ENCODE measurements at places on chromosomes 1 and 21. TPM values are rescaled to one million over a fixed set of nuclear protein-coding genes. Genes with fewer than 3 reads are reported as not detected.
A peak's percentile ranks its signal among the peaks of the same experiment; 100 is the strongest.

The GJA4 gene
- polyA plus RNA-seq, result 20.9 TPM

The KIF17 gene
- 4.4 TPM for polyA plus RNA-seq

DNA sequence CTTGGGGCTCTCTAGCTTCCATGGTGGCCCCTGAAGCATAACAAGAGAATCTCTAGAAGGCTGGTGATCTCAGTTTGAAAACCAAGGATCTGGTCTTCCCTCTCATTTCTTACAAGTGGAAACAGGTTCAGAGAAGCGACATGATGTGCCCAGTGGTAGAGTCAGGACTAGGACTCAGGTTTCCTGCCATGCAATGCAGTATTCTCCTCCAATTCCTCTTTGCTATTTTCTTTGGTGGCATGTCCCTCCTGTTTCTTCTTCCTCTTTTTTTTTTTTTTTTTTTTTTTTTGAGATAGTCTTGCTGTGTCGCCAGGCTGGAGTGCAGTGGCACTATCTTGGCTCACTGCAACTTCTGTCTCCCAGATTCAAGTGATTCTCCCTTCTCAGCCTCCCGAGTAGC is 195.6 kb upstream of the C1orf105 start:
- DNase-seq, result no peak

- no peak for DNase-seq
These were observed 20.1 kb downstream of the HSD3B2 start for GRCh38 chr1:119435052-119435451.

- DNase-seq, result no peak
These were observed 33.2 kb downstream of the AHDC1 start for GRCh38 chr1:27570784-27571183.

DNA sequence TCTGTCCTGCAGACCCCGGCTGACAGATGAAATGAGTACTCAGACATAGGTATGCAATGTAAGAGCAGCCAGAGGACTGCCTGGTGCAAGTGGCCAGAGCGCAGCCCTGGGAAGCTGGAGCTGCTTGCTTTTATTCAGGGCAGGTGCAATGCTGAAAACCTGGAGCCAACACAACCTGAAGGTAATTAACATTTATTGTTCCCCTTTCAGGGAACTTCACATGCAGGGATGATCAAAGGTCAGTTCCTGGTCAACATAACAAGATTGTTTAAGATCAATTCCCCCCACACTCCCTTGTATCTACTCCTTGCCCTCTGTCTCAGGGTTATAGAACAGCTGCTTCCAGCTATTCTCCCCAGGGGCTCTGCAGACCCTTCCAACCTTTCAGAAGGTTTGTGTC is 48.7 kb upstream of the PRELP start:
- DNase-seq, result no peak

GRCh38 chr21:36035381-36035791 is 24.9 kb downstream of the SETD4 start:
- peak; percentile 20 for DNase-seq

- DNase-seq, result no peak
These were observed 267.0 kb downstream of the NUF2 start for GRCh38 chr1:163588796-163589195.

GRCh38 chr21:44650973-44651675 is 3.3 kb downstream of the KRTAP12-4 start:
- DNase-seq, result no peak

GRCh38 chr1:16177306-16177705 is 21.4 kb upstream of the EPHA2 start:
- DNase-seq, result no peak

GRCh38 chr1:82143108-82143833 is 342.5 kb downstream of the ADGRL2 start:
- no peak for DNase-seq

DNA sequence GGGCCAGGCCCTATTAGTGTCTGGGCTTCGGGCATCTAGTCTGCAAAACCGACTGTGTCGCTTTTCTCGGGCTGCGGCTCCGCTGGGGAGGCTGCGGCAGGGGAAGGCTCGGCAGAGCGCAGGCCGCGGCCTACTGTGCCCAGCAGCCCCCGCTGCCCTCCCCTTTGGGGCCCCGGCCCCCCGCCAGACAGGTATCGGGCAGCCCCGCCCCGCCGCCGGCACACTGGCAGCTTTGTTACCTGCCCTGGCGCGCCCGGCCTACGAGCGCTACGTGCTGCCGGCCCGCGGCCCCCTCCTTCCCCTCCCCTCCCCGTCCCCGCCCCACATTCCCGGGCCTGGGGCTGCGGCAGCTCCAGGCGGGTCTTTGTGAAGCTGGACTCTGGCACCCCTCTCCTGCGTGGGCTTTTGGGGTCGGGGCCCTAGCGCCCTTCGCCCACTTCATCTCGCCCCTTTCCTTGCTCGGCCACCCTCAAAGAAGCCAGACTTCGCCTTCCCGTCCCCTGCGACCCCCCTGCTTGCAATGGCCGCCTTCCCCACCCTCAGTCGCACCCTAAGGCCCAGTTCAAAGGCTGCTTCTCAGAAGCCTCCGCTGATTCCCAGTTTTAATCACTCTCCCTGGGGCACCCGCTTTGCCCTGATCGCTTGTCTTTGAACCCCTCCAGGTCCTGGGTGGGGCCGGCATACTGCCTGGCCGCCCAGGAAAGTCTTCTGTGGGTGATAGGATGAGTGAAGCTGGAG is 48.9 kb upstream of the SLC2A1 start:
- no peak for DNase-seq

- no peak for DNase-seq
These were observed 7.5 kb upstream of the LEPR start for GRCh38 chr1:65412984-65413375.

Data from right renal pelvis (tissue), 4 donors.